Kidney epithelial cell (primary cell): ENCODE measurements at places on chromosomes 7 and 10. TPM values are rescaled to one million over a fixed set of nuclear protein-coding genes. Genes with fewer than 3 reads are reported as not detected.

SORBS1 gene
- 4.0 and 4.9 TPM in 2 replicates for total RNA-seq

SFXN2 gene
- total RNA-seq: 2.3 and 4.5 TPM in 2 replicates

NUTM2A gene
- 3.3 and 4.9 TPM in 2 replicates for total RNA-seq

RNF32 gene
- 0.62 and 0.75 TPM in 2 replicates for total RNA-seq

CDHR1 gene
- total RNA-seq: 4.3 and 4.6 TPM in 2 replicates

IQUB gene
- 0.21 and 0.63 TPM in 2 replicates for total RNA-seq

CWF19L1 gene
- total RNA-seq: 28.0 and 33.9 TPM in 2 replicates

EBLN1 gene
- total RNA-seq: not detected in 2 replicates

PLCE1 gene
- total RNA-seq: 0.55 and 0.84 TPM in 2 replicates

RET gene
- 0.27 and 3.7 TPM in 2 replicates for total RNA-seq

IGFBP1 gene
- total RNA-seq: 8.1 and 13.5 TPM in 2 replicates

ASB10 gene
- not detected in 2 replicates for total RNA-seq

AZGP1 gene
- 0.75 TPM in 1 of 2 replicates, not detected in the other for total RNA-seq

EBF3 gene
- not detected in 2 replicates for total RNA-seq

SMC3 gene
- 31.4 and 35.3 TPM in 2 replicates for total RNA-seq

BTBD16 gene
- total RNA-seq: 2.0 TPM in 1 of 2 replicates, not detected in the other

ATP6V0E2 gene
- 40.8 and 55.7 TPM in 2 replicates for total RNA-seq

NUP42 gene
- total RNA-seq: 46.1 and 50.1 TPM in 2 replicates

TYW1 gene
- total RNA-seq: 12.7 and 19.0 TPM in 2 replicates

CPA4 gene
- total RNA-seq: 0.14 and 0.25 TPM in 2 replicates

BEND7 gene
- total RNA-seq: 26.2 and 31.5 TPM in 2 replicates

HOXA2 gene
- 0.34 and 1.1 TPM in 2 replicates for total RNA-seq

ATP6V1F gene
- total RNA-seq: 211 and 225 TPM in 2 replicates

CHAT gene
- not detected in 2 replicates for total RNA-seq

OR2A7 gene
- total RNA-seq: 2.8 and 3.0 TPM in 2 replicates

STEAP4 gene
- total RNA-seq: 1.7 and 2.3 TPM in 2 replicates

RTKN2 gene
- total RNA-seq: 6.7 and 8.8 TPM in 2 replicates

CD36 gene
- not detected in 2 replicates for total RNA-seq

PPRC1 gene
- 27.0 and 30.5 TPM in 2 replicates for total RNA-seq

CARD11 gene
- total RNA-seq: 31.0 and 31.4 TPM in 2 replicates

PAX4 gene
- total RNA-seq: not detected in 2 replicates

BMPER gene
- 0.04 and 0.14 TPM in 2 replicates for total RNA-seq
